ENCODE measurements at places on chromosomes 5 and 9.

GRCh38 chr5:159944056-159944600 is 27.8 kb downstream of the ADRA1B start:
- no peak for DNase-seq

DNA sequence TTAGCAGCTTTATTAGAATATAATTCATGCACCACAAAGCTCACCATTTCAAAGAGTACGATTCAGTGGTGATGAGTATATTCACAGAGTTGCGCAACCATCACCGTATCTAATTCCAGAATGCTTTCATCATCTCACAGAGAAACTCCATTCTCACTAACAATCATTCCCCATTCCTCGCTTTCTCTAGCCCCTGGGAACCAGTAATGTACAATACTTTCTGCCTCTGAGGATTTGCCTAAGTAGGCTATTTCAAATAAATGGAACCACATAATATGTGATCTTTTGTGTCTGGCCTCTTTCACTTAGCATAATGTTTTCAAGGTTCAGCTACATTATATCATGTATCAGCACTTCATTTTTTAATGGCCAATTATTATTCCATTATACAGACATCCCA is 145.1 kb upstream of the ADAMTS16 start:
- DNase-seq = no peak

- no peak for DNase-seq
Observed at GRCh38 chr5:149611326-149611725, 30.0 kb downstream of the ARHGEF37 start.

- DNase-seq = no peak
Observed at GRCh38 chr9:86458191-86458855, 104.1 kb upstream of the TUT7 start.

GRCh38 chr5:42813533-42813932 is 1.8 kb upstream of the SELENOP start:
- DNase-seq = no peak

- no peak for DNase-seq
Observed at GRCh38 chr5:133732536-133732935, 120.2 kb upstream of the FSTL4 start.

DNA sequence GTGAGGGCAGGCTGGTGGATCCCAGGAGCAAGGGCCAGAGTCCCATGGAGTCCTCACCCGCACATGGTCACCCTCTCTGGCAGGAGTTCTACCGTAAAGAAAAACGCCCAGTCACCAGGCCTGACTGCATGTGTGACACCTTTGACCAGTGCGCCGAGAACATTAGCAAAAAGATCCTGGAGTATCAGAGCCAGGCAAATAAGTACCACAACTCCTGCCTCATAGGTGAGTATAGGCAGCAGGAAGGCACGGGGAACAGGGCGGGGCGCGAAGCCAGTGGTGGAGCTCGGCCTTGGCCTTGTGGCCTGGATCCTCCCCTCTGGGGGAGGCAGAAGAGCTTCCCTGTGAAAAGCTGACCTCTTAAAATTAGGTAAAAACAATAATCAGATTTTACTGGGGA is 45.4 kb upstream of the TDRD7 start:
- no peak for DNase-seq

DNA sequence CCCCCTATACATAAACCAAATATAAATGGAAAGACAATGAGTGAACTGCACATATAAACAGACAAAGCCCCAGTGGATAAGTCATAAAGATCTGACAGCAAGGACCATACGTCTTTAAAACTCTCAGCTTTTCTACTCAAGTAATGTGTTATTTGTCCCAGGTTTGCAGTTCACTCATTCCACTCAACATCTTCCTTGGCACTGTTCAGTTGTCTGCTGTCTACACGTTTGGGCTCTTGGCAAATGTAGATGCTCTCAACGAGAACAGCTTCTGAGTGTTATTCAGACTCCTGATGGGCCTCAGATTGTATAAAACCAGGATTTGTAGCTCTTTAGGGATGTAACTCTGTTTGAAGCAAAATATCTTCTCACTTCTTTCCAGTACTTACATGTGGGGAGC is 198.2 kb upstream of the SEMA6A start:
- DNase-seq = peak; percentile 68

DNA sequence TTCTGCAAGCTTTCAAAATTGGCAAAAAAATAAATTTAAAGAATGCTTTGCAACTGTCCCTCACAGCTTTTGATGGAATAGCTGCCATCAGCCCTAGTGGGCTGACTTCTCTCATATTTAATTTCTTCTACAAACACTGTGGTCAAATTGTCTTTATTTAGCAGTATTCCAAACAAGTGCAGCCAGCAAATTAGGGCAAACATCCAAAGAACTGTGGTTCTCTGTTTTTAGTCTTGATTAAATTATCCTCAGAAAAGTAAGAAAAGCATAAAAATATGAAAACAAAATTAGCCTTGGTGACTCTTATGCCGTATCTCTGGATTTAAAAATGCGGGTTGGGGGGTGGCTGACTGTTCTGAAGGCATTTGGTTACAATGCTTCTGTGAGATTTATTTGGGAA is 95.8 kb upstream of the RETREG1 start:
- no peak for DNase-seq

- no peak for DNase-seq
Observed at GRCh38 chr5:119274030-119274766, 81.6 kb upstream of the TNFAIP8 start.

DNA sequence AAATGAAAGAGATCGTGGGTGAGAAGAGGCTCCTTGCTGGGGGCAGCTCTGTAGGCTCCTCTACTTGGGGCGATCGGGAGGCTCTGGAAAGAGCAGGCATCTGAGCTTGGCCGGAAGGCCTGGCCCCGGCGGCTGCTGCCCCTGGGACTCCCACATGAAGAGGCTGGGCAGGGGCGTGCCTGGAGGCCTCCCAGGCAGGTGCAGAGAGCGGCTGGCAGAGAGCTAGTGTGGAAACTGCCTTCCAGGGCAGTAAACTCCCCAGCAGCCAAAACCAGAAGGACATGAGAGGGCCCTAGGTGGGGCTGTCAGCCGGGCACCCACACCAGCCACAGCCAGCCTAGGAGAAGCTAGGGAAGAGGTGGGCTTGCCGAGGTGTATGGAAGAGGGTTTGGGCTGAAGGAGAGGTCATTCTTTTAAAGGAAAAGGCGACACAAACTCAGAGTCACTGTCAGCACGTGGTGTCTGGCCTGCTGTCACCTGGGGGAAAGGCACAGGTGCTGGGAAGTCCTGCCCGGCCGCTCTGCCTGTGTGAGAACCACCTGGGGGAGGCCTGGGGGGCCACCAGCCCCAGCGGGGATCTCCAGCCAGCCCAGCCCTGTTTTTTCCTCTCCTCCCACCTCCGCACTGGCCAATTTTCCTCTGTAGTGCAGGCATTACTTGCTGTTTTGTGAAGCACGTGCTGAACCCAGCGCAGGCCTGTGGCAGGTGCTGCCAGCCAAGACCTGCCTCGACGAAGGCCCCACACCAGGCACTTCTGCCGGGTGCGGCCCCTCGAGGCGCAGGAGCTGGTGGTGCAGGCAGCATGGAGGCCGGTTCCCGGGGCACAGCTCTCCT is 44.8 kb upstream of the EGFL7 start:
- no peak for DNase-seq

- DNase-seq = no peak
Observed at GRCh38 chr9:22005702-22006606, 3.2 kb downstream of the CDKN2B start.

DNA sequence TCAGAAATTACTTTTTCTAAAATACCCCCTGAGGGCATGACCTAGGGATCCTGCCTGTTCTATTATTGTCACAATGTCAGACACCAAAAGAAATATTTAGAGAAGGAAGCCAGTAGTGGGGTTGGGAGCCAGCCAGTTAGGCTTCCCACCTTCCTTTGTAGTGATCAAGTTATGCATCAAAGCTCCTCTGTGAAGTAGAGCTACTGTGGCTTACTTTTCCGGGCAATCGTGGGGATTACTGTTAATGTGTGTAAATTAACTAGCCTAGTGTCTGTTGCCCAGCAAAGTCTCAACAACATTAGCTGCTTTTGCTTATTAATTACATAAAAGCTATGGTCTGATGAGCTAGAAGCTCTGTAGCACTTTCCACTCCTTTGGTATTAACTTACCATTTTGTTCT is 109.0 kb upstream of the PCAT7 start:
- no peak for DNase-seq

- no peak for DNase-seq
Observed at GRCh38 chr5:142767911-142768310, 2.3 kb upstream of the ARHGAP26 start.

DNA sequence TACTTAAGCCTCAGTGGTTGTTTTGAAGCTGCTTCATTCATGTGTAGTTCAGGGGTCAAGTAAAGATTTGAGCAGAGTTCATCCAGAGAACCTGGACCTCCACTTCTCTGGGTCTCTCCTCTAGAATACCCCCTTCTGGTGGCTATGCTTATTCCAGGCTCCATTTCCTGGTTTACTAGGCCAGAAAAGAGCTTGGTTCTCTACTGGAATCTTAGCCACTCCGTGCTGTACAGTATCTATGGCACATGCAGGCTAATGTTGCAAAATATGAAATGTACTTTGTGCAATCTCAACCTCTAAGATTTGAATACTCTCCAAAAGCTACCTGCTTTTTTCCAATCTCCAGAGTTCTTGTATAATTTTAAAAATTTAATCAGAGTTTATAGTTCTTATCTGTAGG is 17.4 kb upstream of the ZCCHC9 start:
- DNase-seq = no peak

DNA sequence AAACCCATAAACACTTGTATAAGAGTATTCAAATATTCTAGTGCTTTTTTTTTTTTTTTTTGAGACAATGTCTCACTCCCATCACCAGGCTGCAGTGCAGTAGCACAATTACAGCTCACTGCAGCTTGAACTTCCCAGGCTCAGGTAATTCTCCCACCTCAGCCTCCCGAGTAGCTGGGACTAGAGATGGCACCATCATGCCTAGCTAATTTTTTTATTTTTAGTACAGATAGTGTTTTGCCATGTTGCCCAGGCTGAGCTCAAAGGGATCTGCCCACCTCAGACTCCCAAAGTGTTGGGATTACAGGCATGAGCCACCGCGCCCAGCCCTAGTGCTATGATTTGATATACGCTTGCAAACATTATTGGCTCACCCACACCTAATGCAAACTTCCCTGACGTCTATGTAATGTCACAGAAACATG is 11.8 kb downstream of the IL6ST start:
- no peak for DNase-seq

DNA sequence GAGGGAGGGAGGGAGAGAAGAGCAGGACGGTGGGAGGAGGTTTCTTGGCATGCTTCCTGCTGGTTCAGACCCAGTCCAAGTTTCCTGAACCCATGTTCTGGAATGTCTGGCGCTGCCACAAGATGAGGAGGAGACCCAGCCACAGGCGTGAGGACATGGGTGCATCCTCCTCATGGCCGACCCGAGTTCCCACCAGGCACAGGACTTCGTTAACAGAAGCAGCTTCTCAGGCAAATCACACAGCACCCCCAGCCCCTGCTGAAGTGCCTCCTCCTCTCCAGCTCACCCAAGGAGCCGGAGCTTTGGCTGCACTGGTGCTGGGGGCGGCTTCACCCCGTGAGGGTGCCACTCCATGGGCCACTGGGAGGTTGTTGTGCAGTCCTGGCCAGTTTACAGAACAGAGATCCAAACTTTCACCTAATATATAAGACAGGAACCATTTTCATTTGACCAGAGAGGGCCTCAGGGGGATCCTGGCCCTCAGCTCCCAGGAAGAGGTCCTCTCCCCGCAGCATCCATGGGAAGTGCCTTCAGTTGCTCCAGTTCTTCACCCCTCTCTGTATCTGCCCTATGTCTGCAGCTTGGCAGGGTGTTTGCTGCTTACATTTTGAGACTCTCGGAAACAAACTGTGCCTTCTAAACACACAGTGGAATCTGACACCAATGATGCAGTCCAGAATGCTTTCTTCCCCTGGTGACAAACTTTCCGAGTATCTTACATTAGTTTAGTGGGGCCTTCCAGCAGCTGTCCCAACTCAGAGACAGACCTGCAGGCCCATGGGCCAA is 10.2 kb upstream of the NKD2 start:
- no peak for DNase-seq

GRCh38 chr5:59337240-59337639 is 556.3 kb downstream of the PDE4D start:
- no peak for DNase-seq

DNA sequence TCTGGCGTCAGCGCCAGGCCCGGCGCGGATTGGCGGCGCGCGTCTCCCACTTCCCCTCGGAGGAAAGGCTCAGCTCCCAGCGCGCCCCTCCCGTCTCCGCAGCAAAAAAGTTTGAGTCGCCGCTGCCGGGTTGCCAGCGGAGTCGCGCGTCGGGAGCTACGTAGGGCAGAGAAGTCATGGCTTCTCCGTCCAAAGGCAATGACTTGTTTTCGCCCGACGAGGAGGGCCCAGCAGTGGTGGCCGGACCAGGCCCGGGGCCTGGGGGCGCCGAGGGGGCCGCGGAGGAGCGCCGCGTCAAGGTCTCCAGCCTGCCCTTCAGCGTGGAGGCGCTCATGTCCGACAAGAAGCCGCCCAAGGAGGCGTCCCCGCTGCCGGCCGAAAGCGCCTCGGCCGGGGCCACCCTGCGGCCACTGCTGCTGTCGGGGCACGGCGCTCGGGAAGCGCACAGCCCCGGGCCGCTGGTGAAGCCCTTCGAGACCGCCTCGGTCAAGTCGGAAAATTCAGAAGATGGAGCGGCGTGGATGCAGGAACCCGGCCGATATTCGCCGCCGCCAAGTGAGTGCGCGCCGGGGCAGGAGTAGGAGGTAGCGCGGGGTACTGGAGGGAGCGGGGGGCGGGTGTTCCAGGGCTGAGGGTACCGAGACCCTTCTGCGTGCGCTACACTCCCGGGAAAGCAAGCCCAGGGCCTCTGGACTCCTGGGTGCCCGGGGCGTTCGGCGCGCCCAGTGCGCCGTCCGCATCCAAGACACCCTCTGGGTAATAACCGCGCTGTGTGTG is at the start of gene MSX2:
TSS of gene MSX2 (plus strand) at position 99 of the 777 bp plus-strand sequence. CDS start at position 177, 78 bp downstream.
- peak; percentile 78 for DNase-seq

GRCh38 chr5:10158886-10159285 is 90.8 kb downstream of the ATPSCKMT start:
- no peak for DNase-seq

DNA sequence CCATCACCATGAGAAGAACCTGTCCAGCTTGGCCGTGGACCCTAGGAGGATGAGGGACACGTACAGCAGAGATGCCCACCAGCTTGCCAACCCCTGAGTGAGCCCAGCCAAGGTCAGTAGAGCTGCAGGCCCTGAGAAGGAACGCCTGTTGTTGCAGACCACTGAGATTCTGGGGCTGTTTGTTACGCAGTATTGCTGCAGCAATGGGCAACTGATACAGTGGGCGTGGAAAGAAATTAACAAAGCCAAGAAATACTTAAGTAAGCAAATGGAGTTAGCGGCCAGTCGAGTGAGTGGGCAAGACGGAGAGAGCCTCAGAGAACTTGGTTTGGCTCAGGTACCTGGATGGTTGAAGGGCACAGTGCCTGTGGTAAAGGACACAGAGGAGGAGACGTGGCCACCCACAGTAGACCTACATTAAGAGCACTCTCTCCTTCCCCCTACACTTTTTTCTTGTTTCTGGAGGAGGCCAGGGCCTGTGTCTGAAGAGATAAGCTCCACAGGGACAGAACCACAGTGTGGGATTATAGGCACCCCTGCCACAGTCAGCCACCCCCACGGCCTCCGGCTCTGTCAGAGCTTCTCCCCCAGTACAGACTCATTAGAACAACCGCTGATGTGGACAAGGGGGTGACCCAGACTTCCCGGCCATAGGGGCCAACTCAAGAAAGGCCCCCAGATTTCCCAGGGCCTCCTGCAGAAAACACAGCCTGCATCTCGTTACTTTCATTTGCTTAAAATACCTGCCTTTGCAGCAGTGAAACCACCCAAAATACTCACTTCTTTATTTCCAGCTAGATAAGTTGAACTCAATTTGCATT is 40.1 kb upstream of the GRHPR start:
- DNase-seq = no peak

GRCh38 chr9:1018121-1018520 is 32.0 kb upstream of the DMRT2 start:
- DNase-seq = peak; percentile 12
